Right kidney (tissue), 9 donors: ENCODE measurements at places on chromosomes 3 and 15.

GRCh38 chr3:32968166-32968919, 16.9 kb downstream of the CCR4 start:
- no peak for DNase-seq

DNA sequence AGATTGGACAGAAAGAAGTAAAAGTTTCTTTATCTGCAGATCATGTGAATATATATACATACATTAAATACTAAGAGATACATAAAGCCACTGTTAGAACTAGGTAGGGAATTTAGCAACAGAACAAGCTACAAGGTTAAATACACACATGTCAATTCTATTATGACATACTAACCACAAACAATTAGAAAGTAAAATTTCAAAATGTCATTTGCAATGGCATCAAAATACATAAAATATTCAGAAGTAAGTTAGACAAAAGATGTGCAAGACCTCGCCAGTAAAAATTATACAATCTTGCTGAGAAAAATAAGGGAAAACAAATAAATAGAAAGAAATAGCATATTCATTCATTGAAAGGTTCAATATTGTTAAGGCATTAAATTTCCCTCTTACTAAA, 200.0 kb upstream of the HES1 start:
- no peak for DNase-seq

GRCh38 chr15:90938261-90938660, 3.2 kb downstream of the UNC45A start:
- no peak for DNase-seq

GRCh38 chr3:109125902-109126301, 8.0 kb upstream of the MORC1 start:
- no peak for DNase-seq

GRCh38 chr15:72239652-72240051, 8.7 kb upstream of the PKM start:
- no peak for DNase-seq

DNA sequence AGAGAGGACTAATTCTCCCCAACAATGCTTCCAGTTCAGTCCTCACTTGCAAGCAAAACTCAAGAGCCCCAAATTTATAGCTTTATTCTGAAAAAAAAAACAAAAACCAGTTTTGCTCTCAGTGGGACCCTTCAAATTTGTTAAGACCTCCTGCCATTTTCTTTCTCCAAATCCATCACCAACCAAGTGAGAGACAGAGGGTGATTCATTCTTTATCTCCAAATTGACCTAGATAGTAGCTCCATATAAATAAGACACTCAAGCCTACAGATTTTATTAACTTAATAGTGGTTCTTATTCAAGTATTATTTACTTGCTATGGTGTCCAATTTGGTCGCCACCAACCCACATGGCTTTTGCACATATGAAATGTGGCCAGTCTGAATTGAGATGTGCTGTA, 195.8 kb downstream of the RORA start:
- DNase-seq = no peak
